ENCODE measurements at places on chromosomes 3 and 15.
A peak's percentile ranks its signal among the peaks of the same experiment; 100 is the strongest.

DNA sequence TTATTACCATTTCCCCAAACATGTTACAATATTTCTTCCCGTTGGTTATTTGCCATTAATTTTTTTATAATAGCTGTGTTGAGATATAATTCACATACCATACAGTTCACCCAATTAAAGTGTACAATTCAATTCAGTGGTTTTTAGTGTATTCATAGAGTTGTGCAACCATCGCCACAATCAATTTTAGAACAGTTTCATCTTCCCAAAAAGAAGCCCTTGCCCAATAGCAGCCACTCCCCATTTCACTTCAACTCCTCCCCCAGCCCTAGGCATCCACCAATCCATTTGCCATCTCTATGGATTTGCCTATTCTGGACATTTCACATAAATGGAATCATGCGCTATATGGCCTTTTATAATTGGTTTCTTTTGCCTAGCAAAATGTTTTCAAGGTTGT, 225.1 kb downstream of the EPHB1 start:
- no peak for DNase-seq

DNA sequence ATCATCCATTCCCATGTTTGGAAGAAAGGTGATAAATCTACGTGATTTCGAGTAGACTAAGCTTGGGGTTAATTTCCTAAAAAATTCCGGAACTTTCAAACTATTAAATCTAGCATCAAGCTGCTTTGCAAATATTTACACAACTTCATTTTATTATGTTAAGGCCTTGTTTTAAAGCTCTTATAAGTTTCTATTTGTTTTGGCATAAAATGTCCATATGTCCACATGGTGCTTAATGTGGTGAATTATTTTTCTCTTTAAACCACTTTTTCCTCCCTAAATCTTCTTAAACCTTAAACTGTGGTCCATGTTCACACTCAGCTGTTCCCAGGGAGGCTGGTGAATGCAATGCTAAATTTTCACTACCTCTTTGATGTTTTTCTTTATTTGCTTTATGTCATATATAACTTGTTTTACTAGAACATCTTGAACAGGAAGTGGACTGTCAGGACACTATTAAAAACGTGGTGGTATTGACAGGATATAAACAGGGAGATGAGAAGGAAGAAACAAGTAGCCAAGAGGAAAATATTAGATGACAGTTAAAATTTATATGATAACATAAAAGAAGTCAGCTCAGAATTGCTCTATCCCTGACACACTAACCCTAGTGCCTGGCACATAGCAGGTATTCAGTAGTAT, 72.5 kb upstream of the AGTR1 start:
- DNase-seq = no peak

DNA sequence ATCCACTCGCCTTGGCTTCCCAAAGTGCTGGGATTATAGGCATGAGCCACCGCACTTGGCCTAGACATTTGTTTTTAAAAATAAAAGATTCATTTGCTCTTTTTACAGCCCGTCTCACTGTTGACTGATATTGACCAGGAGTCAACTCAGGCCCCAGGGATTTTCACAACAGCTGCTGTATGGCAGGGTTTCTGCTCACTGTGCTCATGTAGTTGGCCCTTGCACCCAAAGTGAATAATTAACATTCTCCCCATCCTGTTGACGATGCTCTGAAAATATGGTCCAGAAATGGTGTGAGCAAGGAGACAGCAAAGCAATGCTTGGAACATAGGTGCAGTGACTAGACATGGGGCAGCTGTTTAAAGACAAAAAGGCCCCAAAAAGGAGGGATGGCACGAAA, 2.9 kb upstream of the CCR5 start:
- DNase-seq = no peak

DNA sequence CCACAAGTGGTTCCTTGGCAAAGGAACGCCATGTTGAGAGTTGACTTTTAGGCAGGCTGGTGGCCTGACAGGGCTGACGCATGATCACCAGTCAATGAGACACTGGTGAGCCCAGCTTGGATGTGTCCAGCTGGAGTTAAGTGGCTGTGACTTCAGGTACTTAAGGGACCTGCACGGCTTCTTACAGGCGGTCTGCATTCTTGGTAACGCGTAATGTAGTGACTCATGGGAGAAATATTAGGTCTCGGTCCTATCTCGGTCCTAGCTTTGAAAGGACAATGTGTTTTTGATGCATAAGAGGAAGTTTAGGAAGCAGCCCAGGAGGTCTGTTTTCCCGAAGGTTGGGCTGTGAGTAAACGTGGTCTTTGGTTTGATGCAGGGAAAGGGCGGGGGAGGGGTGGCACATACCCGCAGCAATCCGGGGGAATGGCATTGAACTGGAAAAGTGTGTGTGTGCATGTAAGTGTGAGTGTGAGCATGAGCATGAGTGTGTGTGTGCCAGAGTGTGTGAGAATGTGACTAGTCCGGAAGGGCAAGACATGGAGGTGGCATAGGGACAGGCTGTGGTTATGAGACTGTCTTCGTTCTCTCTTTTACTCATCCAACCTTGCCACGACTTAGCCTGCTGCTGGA, 55.3 kb downstream of the FAM43A start:
- DNase-seq = no peak

DNA sequence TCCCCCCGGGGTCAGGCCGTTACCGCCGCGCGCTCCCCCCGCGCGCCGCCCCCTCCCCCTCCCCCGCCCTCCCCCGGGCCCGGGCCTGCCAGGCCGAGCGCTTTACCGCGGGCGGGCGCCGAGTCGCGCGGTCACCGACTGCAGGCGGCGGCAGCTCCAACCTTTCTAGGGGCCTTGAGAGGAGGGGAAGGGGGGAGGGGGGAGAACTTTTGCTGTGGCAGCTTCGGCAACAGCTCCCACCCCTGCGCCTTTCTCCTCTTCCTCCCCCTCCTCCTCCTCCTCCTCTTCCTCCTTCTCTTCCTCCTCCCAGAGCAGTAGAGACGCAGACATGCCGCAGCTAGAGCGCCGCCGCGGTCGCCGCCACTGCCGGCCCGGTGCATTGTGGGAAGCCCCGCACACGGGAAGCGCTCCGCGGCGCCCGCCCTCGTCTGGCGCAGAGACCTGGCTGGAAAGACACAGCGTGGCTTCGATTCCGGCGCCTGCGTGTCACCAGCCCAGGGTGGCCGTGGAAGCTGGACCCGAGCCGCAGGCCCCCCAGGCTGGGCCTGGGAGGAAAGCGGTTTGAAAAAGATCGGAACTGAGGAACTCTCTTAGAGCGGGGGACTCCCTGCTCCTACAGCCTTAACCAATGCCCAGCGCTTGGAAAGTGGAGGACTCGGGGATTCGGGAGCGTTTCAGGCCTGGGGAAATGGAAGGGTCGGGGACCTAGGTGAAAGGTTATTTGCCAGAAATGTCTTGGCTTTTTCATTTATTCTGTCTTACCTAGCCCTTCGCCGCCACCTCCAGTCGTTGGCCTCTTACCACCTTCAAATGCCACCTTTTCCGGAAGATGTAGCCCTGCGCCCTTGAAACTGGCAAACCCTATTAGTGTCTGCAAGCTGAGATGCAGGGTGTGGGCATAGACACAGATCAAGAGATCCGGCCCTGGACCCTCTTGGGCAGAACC, at the start of gene ZNF148:
Gene ZNF148 (minus strand): TSS at position 330 of the 946 bp plus-strand sequence. CDS start 61,685 bp downstream, outside the sequence.
- DNase-seq = peak; percentile 86

DNA sequence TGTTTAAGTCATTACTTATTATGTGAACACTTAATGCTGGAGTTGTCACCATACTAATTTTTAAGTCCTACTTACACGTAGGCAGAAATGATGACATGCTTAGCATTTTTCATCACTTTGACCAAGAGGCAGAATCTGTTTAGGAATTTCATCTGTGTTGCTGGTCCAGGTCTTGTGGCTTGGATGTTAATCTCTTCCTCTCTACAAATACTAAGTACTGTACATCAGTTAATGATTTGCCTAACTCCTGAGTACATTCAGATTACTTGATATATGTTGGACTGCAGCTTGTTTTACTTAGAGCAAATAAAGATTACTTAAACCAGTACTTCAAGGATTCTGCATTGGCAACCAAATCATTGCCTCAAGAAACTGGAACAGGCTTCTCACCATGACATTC, 8.6 kb downstream of the SNRK start:
- no peak for DNase-seq

All from cerebellar cortex (tissue), 1 donor.